ENCODE measurements at places on chromosomes 11 and 22. TPM values are rescaled to one million over a fixed set of nuclear protein-coding genes. Genes with fewer than 3 reads are reported as not detected.
A peak's percentile ranks its signal among the peaks of the same experiment; 100 is the strongest.

GRCh38 chr11:132312701-132313111 is 942.3 kb downstream of the NTM start:
- no peaks in the 10 kb centered on the region for H3K27me3 ChIP-seq
- DNase-seq = no peak
- H3K4me3 ChIP-seq = no peak overlapping the region

The BAIAP2L2 gene
- total RNA-seq = not detected

DNA sequence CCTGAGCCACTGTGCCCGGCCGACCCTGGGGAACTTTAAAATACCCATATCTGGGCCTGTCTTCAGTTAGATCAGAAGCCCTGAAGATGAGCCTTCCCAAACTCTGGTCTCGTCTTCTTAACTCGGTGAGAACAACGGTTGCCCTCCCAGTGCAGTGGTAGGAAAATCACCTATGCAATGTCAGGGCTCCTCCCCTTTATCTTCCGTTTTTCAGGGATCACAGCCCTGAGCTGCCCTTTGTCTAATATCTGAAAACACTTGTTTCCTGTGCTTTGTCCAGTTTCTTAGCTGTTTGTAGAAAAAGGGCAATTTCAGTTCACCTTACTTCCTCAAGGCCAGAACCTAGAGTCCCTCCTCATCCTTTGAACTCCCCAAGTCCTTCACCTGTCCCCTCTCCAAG is 9.4 kb downstream of the DRAP1 start:
- H3K4me1 ChIP-seq = no peaks in the 10 kb centered on the region
- no peak overlapping the region for H3K4me3 ChIP-seq
- no peak overlapping the region for H3K27ac ChIP-seq
- no peaks in the 10 kb centered on the region for H3K27me3 ChIP-seq
- H3K36me3 ChIP-seq = peaks cover 2% of the 10 kb centered on the region

The CREB3L1 gene
- total RNA-seq = 11.8 TPM

DNA sequence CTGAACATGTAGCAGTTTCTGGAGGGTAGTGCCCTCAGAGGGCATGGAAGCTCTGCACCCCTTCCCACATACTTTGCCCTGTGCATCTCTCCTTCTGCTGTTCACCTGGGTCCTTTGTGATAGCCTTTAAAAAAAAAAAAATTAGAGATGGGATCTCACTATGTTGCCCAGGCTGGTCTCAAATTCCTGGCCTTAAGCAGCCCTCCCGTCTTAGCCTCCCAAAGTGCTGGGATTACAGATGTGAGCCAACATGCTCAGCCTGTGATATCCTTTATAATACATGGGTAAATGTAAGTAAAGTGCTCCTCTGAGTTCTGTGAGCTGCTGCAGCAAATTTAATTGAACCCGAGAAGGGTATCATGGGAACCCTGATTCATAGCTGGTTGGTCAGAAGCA is 33.7 kb downstream of the PPFIA1 start:
- no peaks in the 10 kb centered on the region for H3K36me3 ChIP-seq
- no peak overlapping the region for H3K27ac ChIP-seq
- H3K4me1 ChIP-seq = peaks cover 19% of the 10 kb centered on the region
- DNase-seq = no peak
- H3K27me3 ChIP-seq = no peaks in the 10 kb centered on the region

The CASP1 gene
- 23.3 TPM for total RNA-seq

The ACAD8 gene
- total RNA-seq = 31.9 TPM

The MS4A6E gene
- total RNA-seq = 3.4 TPM

The OR52H1 gene
- total RNA-seq = not detected

The CD151 gene
- total RNA-seq = 150 TPM

- H3K27ac ChIP-seq = no peak overlapping the region
- H3K27me3 ChIP-seq = no peaks in the 10 kb centered on the region
- no peaks in the 10 kb centered on the region for H3K4me1 ChIP-seq
- no peak for DNase-seq
- no peaks in the 10 kb centered on the region for H3K36me3 ChIP-seq
- H3K4me3 ChIP-seq = no peak overlapping the region
Observed at GRCh38 chr11:2432171-2432621, 12.1 kb downstream of the TRPM5 start.

DNA sequence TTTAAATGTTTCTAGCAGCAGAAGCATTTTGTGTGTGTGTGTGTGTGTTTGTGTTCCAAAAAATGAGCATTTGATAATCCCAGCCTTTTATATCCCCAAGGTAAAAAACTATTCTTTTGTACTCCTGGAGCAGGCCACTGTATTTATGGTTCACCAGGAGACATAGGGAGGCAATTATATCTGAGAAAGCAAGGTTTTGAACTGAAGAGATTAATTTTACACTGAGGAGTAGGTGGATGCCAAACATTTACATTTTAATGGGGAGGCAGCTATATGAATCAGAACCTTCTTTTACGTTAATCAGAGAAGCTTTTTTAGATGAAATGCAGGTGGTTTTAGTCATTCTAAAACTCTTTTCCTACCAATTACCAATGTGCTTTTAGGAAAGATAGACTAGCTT is 1374.0 kb upstream of the TENM4 start:
- no peaks in the 10 kb centered on the region for H3K4me1 ChIP-seq
- H3K36me3 ChIP-seq = no peaks in the 10 kb centered on the region
- H3K27me3 ChIP-seq = no peaks in the 10 kb centered on the region
- no peak overlapping the region for H3K4me3 ChIP-seq

- no peak overlapping the region for H3K4me3 ChIP-seq
- DNase-seq = no peak
- H3K36me3 ChIP-seq = no peaks in the 10 kb centered on the region
- no peak overlapping the region for H3K27ac ChIP-seq
- H3K27me3 ChIP-seq = no peaks in the 10 kb centered on the region
Observed at GRCh38 chr11:22730319-22730718, 63.9 kb downstream of the GAS2 start.

DNA sequence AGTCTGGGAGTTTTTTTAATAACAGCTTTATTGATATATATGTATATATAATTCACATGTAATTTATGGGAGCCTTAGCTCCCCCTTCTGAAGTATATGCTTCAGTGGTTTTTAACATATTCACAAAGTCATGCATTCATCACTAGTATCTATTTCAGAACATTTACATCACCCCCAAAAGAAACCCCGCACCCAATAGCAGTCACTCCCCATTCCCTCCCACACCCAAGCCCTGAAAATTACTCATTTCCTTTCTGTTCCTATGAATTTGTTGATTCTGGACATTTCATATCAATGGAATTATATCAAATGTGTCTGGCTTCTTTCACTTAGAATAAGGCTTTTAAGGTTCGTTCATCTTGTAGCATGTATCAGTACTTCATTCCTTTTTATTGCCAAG is 35.6 kb upstream of the SYT7 start:
- H3K27ac ChIP-seq = no peak overlapping the region
- H3K4me3 ChIP-seq = no peak overlapping the region
- H3K4me1 ChIP-seq = no peaks in the 10 kb centered on the region
- H3K36me3 ChIP-seq = no peaks in the 10 kb centered on the region

DNA sequence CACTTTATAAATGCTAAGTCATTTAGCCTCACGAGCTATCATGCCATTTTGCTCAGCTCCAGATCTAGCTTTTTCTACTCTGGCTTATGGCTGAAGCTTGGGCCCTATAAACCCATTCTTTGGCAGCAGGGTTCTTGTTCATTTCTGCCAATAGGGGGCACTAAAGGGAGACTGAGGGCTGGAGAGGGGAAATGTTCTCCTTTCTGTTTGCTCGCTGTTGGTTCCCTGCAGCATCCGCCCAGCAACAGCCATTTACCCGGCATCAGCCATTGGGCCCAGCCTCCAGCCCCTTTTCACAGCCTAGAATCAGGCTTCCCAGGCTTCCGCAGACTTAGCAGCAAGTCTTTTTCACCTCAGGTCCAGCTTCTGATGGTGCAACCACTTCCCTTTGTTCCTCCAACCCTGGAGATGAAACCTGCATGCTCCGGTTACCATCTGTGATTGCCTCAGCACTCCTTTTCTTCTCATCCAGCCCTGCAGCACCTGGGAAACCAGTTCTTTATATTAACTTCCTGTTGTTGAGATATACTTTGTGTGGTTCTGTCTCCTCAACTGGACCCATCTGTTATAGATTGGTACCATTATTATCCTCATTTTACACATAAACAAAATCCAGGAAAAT is 4.2 kb upstream of the ME3 start:
- no peaks in the 10 kb centered on the region for H3K27me3 ChIP-seq
- no peaks in the 10 kb centered on the region for H3K36me3 ChIP-seq
- no peak overlapping the region for H3K4me3 ChIP-seq
- H3K27ac ChIP-seq = peak overlapping the region; percentile 17
- DNase-seq = no peak
- H3K4me1 ChIP-seq = peaks cover 17% of the 10 kb centered on the region
